ENCODE measurements at places on chromosomes 4 and X.

GRCh38 chr4:185665655-185666054, 130.3 kb upstream of the PDLIM3 start:
- no peak for DNase-seq

DNA sequence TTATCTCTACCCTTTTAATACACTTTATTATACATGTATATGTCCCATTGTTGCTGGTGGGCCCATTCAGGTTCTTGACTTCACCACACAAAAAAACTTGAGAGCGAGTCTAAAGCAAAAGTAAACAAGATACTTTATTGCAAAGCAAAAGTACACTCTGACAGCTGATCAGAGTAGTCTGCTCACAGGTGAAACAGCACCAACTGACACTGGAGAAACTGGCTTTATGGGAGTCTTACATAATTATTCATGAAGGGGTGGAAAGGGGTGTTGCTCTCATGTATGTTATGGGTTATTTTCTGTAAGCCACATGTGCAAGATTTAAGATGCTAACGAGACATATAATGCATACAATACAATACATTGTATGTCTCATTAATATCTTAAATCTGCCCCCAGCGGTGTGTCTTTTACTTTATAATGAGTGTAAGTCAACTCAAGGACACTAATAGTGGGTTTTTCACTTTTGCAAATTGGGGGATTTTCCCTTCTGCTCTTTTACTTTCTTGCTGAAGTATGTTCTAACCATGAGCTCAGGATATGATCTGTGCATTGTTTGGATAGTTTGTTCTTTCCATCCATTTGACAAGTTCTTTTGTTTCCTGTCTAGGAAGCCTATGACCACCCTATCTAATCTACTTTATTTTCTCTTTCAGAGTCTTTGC, 256.1 kb upstream of the ITM2A start:
- DNase-seq = no peak

DNA sequence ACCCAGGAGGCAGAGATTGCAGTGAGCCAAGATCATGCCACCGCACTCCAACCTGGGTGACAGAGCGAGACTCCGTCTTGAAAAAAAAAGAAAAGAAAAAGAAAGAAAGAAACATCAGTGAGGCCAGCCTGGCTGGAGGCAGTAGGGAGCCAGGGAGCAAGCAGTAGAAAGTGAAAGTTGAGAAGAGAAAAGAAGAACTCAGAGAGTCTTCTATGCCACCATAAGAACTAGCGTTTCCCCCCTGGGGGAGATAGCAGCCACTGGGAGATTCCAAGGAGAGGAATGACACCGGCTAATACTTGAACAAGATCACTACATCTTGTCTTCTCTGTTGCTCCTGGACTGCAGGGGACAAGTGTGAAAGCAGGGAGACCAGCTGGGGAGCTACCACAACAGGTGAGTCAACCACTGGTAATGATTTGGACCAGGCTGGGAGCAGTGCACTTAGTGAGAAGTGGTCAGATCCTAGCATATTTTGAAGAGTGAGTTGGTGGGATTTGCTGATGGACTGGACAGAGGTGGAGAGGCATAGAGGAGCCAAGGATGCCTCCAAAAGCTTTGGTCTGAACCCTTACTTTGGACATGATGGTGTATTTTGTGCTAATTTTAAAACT, 33.4 kb downstream of the SLC2A9 start:
- DNase-seq = no peak

DNA sequence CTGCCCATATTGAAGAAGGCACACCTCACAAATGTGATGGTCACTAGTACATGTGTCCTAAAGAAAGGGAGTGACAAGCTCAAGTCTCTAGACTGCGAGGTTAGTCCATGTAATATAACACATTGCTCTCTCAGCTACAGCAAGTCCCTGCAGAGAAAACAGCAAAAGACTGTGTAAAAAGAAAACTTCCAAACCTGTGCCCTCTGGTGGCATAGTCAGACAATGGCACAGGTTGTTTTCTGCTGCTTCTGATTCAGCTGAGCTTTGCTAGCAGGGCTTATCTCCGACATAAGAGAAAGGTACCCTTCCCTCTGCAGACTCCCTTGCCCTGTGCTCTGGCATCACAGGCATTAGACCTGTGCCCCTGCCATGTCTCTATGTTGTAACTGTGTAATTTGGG, 1.4 kb upstream of the SERPINA7 start:
- DNase-seq = peak; percentile 2

GRCh38 chrX:153327561-153327960, 6.0 kb upstream of the PNMA6F start:
- no peak for DNase-seq

DNA sequence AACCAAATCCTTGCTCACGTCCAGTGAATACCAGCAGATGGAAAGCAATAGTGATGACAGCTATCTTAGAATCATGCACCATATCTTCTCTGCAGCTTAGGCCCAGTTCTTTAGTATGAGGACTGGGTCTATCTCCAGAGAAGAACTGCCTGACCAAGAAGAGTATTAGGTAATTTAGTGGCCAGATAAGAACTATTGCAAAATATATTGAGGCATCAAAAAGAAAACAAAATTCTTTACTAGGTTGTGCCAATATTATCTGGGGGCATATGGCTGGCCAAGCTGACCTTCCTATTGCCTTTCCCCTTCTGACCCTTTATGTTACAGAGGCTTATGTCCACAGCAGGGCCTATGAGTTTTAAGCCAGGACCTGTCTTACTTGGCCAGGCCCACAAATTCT, 91.2 kb downstream of the RLIM start:
- DNase-seq = no peak

DNA sequence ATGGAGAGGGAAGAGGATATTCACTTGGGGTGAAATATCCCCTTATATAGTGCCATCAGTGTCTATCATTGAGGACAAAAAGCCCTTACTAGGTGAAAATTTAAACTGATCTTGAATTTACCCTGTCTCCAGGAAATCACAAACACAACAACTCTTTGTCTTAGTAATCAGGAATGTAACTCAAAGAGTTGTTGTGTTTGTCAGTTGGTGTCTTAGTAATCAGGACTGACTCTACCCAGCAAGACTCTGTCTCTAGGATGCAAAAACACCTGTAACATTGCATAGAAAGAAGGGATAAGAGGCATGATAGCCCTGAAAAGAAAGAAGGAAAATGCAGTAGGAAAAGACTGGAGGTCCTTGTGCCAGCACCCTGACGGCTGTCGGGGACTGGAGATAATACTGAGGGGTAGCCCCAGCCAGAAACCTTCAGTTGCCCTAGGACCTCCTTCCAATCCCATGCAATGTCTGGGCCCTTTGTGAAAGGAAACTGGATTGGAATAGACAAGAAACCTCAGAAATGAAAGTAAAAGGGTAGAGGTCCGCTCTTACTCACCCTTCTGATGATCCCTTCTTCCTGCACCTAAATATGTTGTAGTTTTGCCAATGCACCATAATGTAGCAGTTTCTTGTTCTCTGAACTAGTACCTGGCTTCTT, 45.3 kb downstream of the HMGB2 start:
- no peak for DNase-seq

DNA sequence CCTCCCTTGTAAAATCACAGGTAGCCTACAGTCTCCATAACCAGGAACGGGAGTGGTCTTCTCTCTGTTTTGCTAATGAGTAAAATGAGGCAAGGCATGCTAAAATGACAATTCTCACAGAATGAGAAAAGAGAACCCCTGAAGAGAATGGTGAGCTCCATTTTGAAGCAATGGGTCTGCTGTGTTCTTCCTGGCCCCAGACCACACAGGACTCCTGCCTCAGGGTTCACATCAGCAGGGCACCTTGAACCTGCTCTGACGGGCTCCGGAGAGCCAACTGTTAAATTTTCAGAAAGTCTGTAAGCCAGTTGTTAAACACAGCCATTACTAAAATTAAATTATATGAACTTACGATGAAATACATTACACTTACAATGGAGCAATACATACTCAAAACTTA, 32.1 kb upstream of the RBM47 start:
- DNase-seq = no peak

DNA sequence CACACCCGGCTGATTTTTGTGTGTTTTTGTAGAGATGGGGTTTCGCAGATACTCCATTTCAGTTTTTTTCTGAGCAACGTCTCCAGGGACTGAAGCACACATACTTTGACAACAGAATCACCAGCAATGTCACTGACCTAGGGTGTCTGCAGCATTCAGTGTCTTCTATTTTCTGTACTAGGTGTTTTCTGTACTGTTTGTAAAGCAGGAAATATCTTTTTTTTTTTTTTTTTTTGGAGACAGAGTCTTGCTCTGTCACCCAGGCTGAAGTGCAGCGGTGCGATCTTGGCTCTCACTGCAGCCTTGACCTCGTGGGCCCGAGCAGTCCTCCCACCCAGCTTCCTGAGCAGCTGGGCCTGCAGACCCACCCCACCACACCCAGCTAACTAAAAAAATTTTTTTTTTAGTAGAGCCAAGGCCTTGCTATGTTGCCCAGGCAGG, 8.9 kb downstream of the ADD1 start:
- no peak for DNase-seq
